ENCODE measurements at places on chromosomes 1 and 21.

DNA sequence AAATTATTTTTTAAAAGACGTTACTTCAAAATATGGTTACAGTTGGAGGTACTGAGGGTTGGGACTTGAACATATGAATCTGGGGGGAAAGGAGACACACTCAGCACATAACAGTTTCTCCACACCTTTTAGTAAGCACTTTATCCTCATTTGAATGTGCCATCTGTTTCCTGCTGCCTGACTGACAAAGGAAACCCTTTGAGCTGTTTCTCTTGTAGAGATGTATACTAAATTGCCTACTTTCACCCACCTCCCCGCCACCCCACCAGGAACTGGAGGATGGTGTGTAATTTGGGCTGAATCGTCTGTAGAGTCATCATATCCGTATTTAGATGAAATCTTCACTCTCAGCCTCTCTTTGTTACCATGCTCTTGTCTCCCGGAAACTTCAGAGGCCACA is 108.1 kb downstream of the KAZN start:
- DNase-seq = no peak

- no peak for DNase-seq
Observed at GRCh38 chr1:37902983-37903382, 43.6 kb upstream of the MTF1 start.

DNA sequence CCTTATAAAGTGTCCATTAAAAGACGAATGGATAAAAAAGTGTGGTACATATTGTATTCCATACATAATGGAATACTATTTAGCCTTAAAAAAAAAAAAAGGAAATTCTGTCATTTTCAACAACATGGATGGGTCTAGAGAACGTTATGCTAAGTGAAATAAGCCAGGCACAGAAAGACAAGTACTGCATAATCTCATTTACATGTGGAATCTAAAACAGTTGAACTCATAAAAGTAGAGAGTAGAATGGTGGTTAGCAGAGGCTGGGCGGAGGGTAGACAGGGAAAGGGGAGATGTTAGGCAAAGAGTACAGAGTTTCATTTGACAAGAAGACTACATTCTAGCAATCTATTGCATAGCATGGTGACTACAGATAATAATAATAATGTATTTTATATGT is 2.6 kb downstream of the CTSS start:
- DNase-seq = no peak

DNA sequence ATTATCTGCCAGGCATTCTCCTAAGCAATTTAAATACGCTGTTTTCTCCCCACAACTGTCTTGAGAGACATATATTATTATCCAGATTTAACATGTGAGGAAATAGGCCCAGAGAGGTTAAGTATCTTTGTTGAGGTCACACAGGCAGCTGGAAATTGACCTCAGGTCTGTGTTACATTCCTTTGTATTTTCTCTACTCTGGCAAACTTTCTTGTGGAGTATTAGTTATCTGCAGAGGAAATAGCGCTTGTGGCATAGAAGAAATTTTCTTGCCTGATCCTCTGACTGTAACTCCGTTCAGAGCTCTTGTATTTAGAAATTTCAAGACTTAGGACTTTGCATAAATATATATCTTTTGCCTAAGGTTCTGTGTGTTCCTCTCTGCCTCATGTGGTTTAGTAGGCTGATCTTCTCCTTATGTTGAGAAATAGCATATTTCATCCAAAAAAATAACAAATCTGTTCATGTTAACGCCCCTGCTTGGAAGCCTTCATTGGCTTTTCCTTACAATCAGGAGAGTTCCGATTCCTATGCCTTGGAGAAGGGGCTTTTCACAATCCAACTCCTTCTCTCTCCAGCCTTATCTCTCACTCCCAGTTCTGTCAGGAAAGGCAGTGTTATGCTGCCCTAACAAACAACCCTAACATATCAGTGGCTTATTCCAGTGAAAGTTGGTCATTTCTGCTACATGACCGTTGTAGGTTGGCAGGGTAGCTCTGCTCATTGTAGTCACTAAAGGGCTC is 2.5 kb upstream of the JUN start:
- DNase-seq = no peak

- DNase-seq = no peak
Observed at GRCh38 chr1:12202190-12202497, 27.7 kb upstream of the VPS13D start.

- DNase-seq = no peak
Observed at GRCh38 chr1:153799566-153800465, 24.6 kb downstream of the SLC27A3 start.

DNA sequence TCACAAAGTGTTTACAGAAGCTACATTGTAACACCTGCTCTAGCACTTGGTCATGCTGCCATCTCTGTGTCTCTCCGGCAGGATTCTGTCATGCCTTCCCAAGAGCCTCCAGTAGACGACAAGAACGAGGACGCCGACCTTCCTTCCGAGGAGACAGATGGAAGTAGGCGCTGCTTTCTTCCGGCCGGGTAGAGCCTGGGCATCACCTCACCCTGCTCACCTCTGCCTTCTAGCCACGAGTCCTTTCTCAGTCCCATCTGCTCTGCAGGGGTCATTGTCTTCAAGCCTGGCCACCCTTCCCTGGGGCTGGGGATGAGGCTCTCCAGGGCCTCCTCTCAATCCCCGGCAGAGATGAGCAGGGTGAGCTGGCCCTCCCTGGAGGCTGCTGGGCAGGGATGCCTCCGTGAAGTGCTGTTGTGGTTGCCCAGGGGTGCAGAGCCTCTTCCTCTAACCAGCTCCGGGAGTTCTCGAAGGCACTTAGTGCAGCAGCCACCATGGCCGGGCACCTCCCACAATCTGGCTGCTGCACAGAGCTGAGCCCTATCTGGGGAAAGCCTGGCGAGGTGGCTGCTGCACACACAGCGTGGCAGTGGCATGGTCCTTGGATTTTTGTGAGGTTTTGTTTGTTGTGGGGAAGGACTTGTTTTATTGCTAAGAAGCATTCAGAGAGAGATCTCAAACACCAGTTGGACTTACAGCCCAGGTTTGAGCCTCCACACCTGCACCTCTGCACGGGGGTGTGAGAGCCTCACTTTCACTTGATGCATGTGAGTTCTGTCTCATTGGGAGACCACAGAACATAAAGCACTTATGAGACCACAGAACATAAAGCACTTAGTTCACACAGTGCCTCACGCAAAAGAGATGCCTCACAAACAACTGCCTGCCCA is 48.4 kb downstream of the FAAP20 start:
- no peak for DNase-seq

GRCh38 chr1:210072129-210072528 is 134.1 kb downstream of the SYT14 start:
- no peak for DNase-seq

GRCh38 chr1:180536821-180537372 is 21.9 kb upstream of the OVAAL start:
- no peak for DNase-seq
